ENCODE measurements at places on chromosomes 11 and 22.

DNA sequence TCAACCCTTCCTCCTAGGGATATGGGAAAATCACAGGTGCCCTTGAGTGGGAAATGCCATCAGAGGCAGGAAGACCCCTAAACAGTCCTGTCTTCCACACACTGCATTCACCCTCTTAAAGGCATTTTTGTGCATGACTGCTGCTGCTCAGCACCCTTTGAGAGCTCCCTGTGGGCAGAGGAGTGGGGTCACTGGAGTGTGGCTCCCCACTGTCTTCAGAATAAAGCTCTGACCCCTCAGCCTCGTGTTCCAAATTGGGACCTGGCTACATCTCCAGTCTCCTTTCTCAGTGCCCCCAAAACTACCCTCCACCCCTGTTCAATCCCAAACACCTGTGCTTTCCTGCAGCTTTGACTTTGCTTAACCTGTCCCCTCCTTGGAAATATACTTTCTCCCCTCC lies 46.6 kb downstream of the CHRDL2 start:
- no peak for DNase-seq

DNA sequence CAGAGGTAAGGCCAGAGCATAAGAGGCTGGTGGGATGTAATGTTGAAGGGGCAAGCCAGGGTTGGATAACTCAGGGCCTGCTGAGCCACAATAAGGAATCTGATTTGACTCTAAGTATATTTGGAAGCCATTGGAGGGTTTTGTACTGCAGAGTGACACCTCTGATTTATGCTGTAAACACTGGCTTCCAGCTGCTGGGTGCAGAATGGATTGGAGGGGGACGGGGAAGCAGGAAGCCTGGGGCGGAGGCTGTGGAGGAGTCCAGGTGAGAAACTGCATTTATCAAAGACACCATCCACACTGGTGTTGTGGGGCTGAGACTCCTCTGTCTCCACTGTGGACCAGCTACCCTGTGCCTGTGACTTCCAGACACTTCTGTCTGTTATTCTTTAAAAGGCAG lies 26.8 kb downstream of the MIAT start:
- DNase-seq, result no peak

DNA sequence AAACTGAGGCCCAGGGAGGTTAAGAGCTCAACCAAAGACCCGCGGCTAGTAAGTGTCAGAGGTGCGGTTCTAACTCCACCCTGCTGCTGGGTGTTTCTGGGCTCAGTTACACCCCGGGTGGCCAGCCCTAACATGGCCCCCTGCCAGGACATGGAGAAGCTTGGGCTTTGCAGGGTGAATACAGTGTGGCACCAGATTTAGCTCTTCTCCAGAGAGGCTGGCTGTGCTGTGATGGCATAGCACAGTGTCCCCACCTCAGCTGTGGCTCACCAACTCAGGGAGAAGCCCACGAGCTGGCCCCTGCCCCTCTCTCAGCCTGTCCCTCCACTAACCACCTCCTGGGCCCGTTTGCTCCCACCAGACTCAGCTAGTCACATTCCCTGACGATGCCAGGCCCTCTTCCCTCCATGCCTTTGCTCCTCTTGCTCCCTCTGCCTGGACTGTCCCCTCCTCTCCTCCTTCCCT lies 7.0 kb downstream of the UCP3 start:
- no peak for DNase-seq

- DNase-seq, result no peak
Measured at GRCh38 chr11:41522899-41523672, 63.6 kb upstream of the LRRC4C start.

- no peak for DNase-seq
Measured at GRCh38 chr11:31671681-31672080, 139.4 kb downstream of the PAX6 start.

- DNase-seq, result no peak
Measured at GRCh38 chr11:114982141-114982540, 303.8 kb downstream of the NXPE2 start.

DNA sequence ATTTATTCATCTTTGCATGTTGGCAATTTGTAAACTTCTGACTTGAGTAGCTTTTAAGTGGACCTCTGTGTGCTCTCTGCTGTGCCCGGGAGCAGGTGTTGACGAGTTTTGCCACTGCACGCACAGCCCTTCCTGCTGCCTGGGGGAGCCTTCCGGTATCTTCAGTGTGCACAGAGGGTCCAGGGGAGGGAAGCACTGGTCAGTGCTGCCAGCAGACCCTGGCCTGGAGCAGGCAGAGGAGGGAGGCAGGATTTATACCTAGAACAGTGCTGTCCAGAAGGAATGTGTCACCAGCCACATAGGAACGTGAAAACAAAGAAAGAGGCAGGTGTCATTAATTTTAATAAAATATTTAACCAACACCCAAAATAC lies 403.6 kb downstream of the TBC1D22A start:
- DNase-seq, result no peak

All from prostate gland (tissue), 2 donors.